ENCODE measurements at places on chromosomes 11 and 22. TPM values are rescaled to one million over a fixed set of nuclear protein-coding genes. Genes with fewer than 3 reads are reported as not detected.

DNA sequence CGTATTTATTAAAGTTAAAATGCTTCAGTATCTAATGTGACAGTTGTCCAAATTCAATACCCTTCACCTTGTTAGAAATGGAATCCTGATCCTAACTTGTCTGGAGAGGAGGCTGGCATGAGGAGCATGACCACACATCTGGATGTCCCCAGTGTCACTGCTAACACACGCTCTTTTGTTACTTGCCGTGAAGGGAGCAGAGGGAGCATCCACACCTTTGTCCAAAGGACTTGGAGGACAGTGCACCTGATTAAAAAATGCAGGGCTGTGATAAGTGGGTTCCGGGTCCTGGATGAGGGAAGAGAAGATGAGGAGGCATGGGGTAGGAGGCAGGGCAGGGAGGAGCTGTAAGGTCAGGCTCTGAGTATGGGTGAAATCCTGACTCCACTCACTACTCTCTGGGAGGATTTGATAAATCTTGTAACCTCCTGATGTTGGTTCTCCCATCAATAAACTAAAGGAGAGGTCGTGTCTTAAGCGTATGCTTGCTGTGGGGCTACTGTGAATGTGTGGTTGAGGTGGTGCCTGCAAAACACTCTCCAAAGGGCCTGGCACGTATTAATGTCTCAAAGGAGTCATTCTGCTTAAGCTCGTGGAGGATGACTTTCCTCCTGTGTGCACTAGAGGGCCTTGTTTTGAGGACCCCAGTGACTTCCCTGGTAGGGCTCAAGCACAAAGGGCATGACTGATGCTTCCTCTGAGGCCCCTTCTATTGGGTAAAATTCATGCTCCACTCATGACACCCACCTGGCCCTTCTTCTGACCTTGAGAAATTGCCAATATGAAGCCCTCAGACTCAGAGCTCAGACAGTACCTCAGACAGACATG lies 16.8 kb upstream of the IGLL5 start:
- DNase-seq: no peak

DNA sequence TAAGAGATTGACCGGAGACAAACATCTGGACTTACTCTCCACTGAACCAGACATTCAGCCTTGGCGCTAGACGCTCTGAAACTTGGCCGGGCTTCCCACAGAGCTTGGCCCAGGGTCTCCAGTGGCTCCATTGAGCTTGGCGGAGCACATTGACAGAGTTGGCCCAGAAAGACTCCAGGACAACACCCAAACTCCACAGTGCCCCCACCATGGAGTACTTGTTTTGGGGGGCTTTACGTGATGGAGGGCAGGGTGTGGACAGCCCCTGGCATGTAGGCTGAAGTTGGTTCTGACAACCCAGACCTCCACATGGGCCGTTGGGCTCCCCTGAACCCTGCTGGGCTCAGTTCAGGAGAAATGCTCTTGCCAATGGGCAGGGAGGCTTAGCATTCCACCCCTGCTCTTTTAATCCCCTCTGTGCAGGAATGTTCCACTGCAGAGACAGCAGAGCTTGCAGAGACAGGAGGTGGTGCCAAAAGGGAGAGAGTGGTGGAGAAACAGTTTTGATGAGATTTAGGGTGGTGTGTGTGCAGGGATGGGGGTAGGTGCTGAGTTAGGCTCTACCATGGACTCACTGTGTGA lies 102.4 kb upstream of the TIMP3 start:
- no peak for DNase-seq

DNA sequence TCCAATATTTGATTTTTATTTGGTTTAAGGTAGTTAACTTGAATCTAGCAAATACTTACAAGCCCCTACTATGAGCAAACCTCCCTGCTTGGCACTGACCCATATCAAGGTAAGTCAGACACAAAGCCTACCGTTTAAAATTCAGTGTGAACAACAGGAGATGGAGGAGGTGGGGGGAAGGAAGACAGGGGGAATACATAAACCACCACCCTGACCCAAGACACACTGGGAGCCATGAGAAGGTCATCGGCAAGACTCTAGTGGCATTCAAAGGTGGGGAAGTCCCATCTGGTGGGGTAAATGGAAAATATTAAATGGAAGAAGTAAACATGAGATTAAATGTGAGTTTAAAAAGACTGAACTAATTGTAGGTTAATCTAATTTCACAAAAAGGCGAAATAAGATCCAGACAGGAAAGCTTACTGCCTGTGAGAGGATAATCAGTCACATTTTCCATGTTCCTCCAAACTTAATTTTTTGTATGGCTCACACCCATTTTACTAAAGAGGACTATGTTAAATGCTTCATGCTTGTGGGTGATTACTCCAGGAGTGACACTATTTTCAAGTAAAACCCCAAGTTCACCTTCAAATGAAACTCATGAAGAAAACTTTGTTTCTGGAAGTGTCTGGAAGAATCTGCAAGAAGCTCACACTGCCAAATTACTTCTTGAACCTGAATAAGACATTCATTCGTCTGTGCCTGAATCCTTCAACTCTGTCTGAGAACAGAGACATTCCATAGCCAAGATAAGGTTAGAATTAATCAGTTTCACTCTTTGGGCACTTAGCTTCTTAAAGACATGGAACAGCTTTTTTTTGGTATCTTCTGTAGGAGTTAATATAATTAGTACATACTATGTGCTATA lies 51.7 kb downstream of the PITPNB start:
- DNase-seq: no peak

DNA sequence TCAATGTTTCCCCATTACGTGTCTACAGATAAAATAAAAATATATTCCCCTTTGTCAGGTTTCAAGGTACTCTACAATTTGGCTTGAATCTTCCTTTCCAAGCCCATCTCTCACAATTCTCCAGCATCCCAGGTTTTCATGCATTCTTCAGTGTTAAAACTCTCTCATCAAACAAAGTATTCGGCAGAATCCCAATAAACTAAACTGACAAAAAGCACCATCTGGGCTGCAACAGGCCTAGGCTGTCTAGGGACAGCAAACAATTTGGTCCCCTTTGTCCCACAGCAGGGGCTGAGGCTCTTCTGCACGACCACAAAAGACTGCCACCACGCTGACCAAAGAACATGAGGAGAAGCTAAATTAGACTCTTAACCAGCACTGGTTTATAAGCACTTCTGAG lies 159.4 kb downstream of the CADM1 start:
- DNase-seq: no peak

DNA sequence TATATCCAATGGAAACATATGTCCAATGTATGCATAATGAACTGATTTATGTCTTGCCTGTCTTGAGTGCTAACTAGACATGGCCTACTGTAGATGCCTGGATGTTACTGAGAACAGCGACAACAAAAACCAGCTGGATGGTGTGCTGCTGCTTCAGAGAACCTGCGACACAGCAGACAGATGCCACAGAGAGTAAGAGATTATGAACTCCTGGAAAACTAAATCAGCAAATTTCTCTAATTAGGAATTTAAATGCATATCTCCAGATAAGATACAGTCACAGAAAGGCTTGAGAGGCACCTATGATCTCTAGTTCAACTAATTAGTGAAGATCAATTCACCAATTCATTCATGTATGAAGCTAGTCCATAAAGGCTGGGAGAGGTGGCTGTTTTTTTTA lies 1508.0 kb upstream of the TENM4 start:
- no peak for DNase-seq

DNA sequence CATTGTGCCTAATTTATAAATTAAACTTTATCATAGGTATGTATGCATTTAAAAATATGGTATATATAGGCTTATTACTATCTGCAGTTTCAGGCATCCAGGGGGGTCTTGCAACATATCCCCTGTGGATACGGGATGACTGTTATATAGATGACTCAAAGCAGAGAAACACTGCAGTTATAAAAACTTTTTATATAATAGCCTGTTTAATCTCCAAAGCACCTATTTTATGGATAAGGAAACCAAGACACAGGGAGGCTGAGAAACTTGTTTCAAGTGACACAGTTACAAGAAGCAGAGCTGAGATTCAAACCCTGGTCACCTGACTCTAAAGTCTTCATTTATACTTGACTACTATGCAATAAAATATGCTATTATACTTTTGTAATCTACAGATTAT lies 897.7 kb downstream of the KCNA4 start:
- DNase-seq: no peak

GRCh38 chr11:90847268-90847886 lies 624.5 kb upstream of the CHORDC1 start:
- DNase-seq: no peak

- DNase-seq: no peak
Measured at GRCh38 chr22:41923595-41924276, 2.9 kb downstream of the TNFRSF13C start.

GRCh38 chr11:44630511-44631210 lies 65.2 kb downstream of the CD82 start:
- no peak for DNase-seq

- DNase-seq: no peak
Measured at GRCh38 chr11:102530558-102530957, at the start of gene MMP7. Gene MMP7 (minus strand): TSS chr11:102530747. CDS start chr11:102530700, 47 bp downstream.

DNA sequence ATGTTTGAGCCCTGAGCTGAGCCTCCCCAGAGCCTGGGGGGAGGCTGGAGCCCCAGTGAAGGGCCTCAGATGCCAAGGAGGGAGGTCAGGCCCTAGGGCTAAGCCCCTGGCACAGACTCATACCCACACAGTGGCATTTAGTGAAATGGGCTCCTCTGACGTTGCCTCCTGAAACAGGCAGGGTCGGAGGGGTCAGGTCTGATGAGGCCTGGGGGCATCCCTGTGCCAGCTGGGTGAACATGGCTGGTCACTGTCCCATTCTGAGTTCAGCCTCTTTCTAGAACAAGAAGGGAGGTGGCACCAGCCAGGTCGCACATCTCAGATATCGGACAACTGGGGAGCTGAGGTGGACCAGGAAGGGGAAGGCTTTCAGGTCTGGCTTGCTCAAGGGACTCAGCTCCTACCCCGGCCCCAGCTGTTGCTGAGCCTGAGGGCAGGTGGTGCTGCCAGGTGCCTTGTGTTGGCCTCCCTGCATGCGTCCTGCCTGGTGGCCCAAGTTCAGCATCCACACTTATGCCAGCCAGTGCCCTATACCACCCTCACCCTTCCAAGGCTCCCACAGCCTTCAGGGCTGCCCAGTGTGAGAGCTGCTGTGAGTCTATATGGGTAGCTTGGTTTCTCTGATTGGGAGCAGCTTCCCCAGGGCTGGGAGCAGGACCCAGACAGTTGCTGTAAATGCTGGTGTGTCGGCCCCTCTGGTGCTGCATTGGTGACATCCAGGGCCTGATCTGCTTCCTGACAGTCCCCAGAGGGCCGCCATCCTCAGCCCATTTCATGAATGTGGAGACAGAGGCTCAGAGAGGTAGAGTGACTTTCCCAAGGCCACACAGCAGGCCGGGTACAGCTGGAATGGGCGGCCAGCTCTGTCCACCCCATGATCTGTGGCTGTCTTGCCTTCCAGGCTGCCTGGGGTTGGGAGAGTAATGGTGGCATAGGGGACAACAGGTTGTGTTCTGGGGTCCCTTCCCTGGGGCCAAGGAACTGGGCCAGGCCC lies 32.8 kb upstream of the PPARA start:
- DNase-seq: no peak

- DNase-seq: no peak
Measured at GRCh38 chr22:37022483-37023337, 3.2 kb downstream of the MPST start.

DNA sequence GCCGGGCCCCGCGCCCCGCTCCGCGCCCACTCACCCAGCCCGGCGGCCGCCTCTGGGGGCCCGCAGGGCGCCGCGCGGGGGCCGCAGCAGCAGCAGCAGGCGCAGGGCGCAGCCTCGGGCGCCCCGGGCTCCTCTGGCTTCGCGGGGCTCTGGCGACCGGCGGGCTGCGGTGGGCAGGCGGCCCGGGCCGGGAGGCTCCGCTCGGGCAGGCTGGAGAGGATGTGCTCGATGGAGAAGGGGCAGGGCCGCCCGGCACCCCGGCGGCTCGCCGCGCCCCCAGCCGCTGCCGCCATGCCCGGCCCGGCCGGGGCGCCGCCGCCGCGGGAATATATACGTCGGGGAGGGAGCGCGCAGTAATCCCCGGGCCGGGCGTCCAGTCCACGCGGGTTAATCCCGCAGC lies at the start of gene GSC2:
TSS of gene GSC2 (minus strand) at position 302 of the 400 bp plus-strand sequence. CDS start at position 293, 9 bp downstream.
- no peak for DNase-seq

- DNase-seq: no peak
Measured at GRCh38 chr11:27111896-27112295, 71.3 kb downstream of the BBOX1 start.

- DNase-seq: peak; percentile 86
Measured at GRCh38 chr11:2888266-2888968, 2.8 kb upstream of the CDKN1C start.

GRCh38 chr11:19365743-19366410 lies 125.1 kb upstream of the E2F8 start:
- DNase-seq: no peak

- DNase-seq: no peak
Measured at GRCh38 chr11:33695051-33695566, 5.5 kb downstream of the C11orf91 start.

DNA sequence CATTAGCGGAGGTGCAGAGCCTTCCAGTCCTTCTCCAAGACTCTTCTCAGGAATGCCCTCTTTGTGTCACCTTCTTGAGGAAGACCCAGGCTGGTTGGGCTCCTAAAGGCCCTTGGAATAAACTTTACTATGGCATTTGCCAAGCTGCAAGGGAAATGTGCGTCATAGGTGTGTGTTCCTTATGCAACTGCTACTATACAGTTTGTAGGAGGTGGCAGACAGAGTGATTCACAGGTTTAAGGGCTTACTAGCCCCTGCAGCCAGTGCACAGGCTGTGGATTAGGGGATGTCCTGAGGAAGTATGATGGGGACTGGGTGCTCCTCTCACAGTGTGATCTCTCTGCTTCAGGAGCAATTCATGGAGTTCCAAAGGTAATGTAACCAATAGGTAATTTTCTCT lies 74.6 kb downstream of the TENM4 start:
- DNase-seq: no peak

- no peak for DNase-seq
Measured at GRCh38 chr22:39128508-39128907, 24.0 kb downstream of the CBX7 start.

DNA sequence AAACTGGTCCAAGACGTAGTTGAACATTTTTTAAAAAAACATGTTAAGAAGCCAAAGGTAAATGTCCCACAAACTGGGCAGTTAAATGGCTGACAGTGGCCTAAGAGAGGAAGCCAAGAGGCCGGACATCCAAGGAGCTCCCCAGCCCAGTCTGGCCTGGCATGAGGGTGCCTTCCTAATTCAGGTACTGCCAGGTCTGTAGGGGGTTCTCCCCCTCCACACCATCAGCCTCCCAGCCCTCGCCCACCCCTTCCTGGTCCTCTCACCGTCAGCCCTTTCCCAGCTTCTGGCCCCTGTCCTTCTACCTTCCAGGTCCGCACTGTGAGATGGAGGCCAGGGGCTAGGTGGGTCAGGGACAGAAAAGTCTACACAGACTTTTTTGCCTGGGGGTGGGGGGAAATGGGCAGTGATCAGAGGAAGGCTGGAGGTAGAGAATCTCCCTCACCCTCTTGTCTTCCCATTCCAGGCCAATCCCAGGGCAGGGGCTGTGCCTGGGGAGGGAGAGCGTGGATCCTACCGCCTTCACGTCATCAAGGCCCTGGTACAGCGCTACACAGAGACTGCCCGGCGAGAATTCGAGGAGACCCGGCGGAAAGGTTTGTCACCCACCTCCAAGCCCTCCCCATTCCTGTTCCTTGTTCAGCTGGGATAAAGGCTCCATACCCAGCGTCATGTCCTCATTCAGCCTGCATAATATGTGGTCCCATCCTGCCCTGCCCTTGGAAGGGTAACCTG lies 6.0 kb downstream of the ART5 start:
- DNase-seq: no peak

Gene OPCML
- 9.9 TPM for polyA plus RNA-seq

Gene RASSF7
- 58.0 TPM for polyA plus RNA-seq

Gene BATF2
- polyA plus RNA-seq: 3.2 TPM

Gene MRPL11
- 85.9 TPM for polyA plus RNA-seq

Gene GGT1
- 89.3 TPM for polyA plus RNA-seq

Gene SEC14L6
- 7.8 TPM for polyA plus RNA-seq

Gene CRYBB3
- 0.19 TPM for polyA plus RNA-seq

Gene NUP160
- polyA plus RNA-seq: 74.5 TPM

Gene OR2AG1
- polyA plus RNA-seq: 0.09 TPM

Gene NELL1
- 1.3 TPM for polyA plus RNA-seq

Gene RIMBP3C
- polyA plus RNA-seq: 0.36 TPM

All from renal pelvis (tissue), 12 donors.